Activated CD8-positive, alpha-beta memory T cell treated with anti-CD3 and anti-CD28 coated beads for 1 hour (primary cell): ENCODE measurements at places on chromosomes 7 and 10.

DNA sequence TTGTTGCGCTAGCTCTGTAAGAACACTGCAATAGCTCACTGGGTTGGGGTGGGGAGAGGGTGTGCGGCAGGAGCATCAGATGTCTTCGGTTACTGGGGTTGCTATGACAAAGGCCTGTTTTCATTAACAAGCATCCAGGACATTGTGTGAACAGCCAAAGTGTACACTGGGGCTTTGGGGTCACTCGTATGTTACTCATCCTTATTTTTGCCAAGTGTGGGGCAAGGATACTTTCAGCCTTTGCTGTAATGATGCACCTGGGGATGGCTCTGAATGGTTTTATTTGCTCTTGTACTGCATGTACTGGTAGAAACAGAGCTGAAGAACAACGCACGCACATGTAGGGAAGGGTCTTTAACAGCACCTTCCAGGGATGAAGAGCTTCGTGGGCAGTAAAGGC, 73.0 kb upstream of the AFAP1L2 start:
- no peak for DNase-seq

DNA sequence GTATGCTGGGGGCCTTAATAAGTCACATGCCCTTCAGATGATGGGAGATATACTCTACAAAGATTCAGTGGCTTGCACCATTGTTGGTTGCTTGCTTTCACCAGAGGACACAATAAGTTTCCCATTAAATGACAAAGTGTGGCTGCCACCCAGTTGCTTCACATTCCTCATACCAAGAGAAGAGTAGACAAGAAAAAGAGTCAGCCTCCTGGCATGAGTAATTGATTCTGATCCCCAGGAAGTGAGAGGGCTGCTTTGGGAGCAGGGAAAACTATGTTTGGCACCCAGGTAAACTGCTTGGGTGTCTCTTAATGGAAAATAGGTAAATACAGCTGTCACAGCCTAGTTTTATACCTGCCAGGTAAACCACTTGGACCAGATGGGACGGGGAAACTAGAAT, 66.7 kb upstream of the IL6 start:
- no peak for DNase-seq

DNA sequence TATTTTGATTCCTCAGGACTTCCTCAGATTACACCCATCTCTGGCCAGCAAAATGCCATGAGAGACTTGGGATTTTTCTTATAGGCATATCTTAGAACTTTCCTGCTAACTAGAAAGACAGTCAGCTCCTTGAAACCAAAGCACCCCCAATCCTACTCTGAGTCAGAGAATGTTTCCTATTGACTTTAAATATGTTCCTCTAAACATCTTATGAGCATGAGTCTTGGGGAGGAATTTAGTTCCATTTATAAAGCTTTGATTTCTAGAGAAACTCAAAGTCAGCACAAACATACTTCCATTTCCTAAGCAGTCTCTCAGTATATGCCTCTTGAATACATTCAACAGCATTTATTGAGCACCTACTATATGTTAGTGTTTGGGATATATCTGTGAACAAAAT, 128.5 kb downstream of the INHBA start:
- DNase-seq = no peak

GRCh38 chr10:94357193-94357592, 5.5 kb downstream of the NOC3L start:
- no peak for DNase-seq

DNA sequence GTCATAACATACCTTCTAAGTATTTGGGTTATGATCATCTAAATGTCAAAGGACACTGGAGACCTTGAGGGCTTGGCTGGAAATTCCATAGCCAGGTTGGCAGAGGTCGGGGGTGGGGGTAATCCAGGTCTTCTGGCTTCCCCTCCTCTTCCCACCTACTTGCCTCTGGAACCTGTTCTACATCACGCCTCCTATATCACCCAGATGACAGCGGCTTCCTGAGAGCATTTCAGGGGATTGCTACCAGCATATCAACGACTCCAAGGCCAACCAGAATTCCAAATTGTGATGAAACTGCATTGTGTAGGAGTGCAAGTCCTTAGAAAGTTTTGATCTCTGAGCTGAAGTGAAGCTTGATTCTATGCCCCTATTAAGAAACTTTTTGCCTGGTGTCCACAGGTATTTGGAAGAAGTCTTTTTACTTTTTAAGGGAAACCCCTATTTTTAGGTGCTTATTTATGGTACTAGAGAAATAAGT, 95.7 kb downstream of the SH2D4B start:
- no peak for DNase-seq

- no peak for DNase-seq
These were observed 51.0 kb downstream of the AMZ1 start for GRCh38 chr7:2738766-2739549.

DNA sequence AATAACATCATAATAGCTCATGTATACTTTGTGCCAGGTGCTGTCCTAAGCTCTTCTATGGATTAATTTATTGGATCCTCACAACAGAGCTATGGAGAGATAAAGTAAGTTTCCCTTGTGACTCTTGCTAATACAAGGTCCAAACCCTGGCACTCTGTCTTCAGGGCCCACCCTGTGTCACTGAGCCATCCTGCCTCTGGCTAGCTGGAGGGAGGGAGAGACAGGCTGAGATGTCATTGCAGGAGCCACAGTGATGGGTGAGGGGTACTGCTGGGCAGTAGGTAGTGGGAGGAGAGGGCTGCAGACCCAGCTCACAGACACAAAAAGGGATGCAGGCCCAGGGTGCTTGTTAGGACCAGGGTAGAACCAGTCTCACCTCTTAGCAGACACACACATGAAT, 16.9 kb downstream of the GCK start:
- no peak for DNase-seq

- DNase-seq = no peak
These were observed 9.4 kb downstream of the FZD9 start for GRCh38 chr7:73442903-73443500.

GRCh38 chr7:156638443-156639077, 2.0 kb upstream of the RNF32 start:
- DNase-seq = no peak

DNA sequence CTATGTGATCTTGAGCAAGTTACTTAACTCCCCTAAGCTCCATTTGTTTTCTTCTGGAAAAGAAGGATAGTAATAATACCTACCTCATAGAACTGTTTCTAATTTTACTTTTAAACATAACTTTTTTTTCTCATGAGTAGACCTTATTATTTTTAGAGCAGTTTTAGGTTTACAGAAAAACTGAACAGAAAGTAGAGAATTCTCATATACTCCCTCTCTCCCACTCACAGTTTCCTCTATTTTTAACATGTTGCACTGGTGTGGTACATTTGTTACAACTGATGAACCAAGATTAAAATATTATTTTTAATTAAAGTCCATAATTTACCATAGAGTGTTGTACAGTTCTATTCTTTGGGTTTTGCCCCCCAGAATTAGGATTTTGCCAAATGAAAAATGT, 221.3 kb upstream of the CSTF2T start:
- DNase-seq = no peak

- DNase-seq = no peak
These were observed 5.8 kb downstream of the VSIR start for GRCh38 chr10:71767420-71768035.

DNA sequence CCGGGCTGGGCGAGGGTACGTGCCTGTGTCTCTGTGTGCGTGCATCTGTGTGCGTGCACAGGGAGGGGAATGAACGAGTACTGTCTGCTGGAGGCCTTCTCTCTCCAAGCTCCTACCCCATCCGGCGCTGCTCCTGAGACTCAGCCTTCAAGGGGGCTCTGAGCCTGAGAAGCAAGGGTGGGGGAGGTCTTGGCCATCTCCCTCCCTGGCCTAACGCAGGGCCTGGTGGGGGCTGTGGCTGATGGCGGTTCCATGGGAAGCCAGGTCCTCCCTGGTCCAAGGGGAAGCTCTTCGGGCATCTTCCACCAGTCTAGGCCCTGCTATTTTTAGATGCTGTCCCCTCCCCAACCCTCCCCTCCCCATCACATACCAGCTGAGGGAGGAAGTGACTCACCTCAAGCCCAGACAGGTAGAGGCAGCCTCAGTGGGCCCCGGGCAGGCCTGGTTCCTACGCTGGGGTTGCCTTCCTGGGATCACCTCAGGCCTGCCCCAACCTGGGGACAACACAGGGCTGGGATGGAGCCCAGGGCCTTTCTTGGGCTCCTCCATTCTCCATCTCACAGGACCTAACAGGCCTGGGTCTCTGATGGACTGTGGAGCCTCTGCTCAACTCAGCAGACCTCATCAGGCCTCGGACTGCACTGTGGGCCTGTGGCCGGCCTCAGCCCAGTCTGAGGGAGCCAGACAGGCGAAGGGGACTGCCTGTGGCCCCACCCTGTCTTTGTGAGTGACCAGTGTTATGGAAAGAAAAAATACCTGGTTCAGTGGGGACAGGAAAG, 32.2 kb downstream of the DNAJB12 start:
- DNase-seq = no peak

DNA sequence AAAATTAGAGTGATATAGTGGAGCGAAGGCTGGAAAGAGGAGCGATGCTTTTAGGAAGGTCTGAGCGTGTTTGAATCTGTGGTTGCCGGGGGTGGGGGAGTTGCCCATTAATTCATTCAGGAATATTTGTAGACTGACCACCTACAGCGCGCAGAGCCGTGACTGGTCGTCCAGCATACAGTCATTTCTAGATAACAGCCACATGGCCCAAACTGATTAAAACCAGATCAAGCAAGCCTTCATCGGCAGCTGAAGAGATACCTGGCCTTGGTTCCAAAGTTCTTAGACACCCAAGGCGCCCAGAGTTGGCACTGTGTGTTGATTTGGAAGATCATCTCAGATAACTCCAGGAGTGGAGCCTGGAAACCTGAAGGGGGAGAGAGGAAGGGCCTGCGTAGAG, 1.7 kb downstream of the PROSER2 start:
- DNase-seq = no peak

DNA sequence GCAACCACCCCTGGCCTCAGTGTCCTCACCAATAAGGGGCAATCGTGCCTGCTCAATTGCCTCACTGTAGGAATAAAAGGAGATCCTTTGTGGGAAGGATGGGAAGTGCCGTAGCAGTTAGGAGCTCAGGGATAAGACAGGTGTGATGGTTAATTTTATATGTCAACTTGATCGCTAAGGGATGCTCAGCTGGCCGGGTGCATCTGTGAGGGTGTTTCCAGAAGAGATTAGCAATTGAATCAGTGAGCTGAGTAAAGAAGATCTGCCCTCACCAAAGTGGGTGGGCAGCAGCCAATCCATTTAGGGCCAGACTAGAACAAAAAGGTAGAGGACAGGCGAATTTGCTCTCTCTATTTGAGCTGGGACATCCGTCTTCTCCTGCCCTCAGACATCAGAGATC, 46.3 kb downstream of the BUB3 start:
- DNase-seq = no peak

- peak; percentile 47 for DNase-seq
These were observed 570 bp upstream of the PRTFDC1 start for GRCh38 chr10:24952707-24953645.

DNA sequence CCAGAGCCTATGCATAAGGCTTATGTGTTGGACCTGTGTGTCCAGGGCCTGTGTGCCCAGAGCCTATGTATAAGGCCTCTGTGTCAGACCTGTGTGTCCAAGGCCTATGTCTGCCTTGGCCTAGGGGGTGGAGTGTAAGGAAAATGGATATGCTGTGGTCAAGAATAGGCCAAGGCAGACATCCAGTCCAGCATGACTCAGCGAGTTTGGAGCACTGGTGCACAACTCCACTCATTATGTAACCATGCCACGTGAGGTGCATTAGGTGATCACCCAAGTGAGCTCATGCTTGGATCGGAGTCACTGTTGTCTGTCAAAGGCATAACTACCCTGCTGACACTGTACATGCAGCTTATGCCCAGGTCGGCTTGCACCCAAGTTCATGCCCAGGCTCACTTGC, 238.9 kb downstream of the CACNA2D1 start:
- no peak for DNase-seq

DNA sequence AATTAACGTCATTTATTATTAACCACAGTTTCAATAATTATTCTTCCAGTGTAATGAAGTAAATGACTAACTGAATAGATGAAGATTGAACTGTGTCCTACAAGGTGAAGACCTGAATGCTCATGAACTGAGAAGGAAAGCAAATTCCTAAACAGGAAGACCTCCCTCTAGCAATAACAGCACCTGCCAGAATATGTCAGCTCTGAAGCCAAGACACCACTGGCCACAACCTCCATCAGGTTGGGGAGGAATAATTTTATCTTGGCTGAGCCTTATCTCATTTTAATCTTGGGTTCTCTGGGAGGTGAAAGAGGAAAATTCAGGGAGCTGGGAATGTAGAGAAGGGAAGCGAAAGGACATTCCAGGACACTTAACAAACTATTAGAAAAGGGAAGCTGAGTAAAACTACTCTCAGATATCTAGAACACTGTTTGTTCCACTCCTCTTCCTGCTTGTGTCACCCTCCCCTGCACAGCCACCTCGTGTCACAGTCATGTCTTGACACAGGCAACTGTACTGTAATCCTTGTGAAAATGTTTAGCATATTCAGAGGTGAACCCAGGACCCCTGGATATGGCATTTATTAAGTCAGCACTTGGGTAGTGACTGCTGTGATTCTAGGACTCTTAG, 4.6 kb upstream of the SLC13A1 start:
- DNase-seq = no peak

DNA sequence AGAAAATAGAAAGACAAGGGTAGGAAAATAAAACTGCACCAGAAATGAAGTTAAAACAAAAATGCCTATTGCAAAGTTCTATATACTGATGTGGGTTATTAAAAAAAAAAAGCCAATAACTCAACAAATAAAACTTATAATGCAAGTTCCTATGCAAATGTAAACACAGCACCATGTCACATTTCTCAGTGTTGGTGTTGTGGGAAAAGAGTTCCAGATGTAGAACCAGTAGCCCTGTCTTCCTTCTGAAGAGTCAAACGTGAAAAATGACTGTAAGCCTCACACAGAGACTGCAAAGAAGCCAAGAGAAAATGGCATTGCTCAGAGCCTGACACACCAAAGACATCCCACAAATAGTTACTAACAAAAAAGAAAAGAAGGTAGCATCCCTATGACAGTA, 10.1 kb downstream of the PON2 start:
- DNase-seq = no peak

DNA sequence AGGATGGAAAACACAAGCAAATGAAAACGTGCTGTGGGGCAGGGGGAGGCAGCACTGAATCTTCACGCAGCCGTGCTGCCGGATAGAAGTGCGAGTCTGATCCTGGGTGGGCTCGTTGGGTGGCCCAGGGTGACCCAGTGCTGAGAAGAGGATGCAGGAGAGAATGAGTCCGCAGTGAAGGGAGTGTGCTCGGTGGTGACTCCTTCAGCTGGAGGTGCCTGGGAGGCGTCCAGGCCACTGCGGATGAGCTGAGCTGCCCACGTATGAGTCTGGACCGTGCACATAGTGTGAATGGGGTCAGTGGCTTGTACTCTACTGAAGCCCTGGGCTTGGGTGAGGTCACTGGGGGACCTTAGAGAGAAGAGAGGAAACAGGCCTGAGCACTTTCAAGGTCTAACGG, 190.0 kb upstream of the MGMT start:
- DNase-seq = no peak

DNA sequence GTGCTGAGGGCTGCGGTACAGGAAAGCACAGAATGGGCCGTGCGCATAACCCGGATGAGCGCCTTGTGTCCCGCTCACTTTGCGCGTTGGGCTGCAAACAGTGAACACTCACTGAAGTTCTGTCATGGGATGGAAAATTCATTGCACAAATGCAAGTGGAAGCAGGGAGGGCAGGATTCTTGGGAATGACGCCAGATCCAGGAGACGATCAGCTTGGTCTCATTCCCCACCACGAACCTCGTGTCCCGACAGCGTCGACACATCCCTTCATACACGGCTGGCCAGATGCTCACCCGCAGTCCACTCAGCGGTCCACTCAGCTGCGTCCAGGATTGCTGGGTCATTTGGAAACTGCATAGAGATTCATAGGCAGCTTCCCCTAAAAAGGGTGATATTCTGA, 607.1 kb downstream of the SDK1 start:
- no peak for DNase-seq
